ENCODE measurements at places on chromosomes 7 and 10.

GRCh38 chr10:97798958-97799610, 27.3 kb upstream of the SFRP5 start:
- DNase-seq = no peak

DNA sequence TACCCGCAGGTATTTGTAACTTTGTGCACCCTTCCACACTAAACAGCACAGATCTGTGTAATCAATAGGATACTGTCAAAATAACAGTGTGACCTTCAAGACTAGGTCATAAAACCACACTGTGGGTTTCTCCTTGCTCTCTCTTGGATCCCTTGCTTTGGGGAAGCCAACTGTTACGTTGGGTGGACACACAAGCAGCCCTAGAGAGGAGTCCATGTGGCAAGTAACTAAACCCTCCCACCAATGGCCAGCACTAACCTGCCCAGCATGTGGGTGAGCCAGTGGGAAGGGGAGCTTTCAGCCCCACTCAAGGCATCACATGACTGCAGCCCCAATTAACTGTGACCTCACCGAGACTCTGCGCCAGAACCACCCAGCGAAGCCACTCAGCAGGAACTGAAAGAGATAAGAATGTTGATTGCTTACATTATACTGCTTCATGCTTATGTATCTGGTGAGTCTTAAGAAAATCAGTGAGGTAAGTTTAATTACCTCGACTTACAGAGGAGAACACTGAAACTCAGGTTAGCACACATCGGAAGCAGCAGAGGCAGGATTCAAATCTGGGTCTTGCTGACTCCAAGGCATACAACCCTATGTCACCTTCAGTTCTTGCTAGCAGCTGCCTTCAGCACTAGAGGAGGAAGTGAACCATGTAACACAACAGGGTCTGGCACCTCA, 9.4 kb upstream of the ZC3HAV1 start:
- peak; percentile 42 for DNase-seq

DNA sequence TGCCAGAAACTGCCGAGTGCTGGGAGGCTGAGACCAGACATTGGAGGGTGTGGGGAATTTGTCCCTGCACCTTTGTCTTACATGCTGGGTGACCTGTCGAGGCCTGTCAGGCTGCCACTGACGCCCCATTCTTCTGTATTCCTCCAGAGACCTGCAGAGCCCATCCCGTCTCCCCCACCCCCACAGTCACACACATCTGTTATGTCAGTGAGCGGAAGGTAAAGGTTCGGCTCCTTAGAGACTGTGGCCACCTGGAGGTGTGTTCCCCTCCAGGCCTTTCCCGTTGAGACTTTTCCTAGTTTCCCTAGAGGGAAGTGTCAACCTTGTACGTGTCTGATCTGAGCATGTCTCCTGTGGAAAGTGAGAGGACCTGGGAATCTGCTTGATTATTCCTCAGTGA, 84.5 kb downstream of the ATXN7L1 start:
- DNase-seq = no peak

DNA sequence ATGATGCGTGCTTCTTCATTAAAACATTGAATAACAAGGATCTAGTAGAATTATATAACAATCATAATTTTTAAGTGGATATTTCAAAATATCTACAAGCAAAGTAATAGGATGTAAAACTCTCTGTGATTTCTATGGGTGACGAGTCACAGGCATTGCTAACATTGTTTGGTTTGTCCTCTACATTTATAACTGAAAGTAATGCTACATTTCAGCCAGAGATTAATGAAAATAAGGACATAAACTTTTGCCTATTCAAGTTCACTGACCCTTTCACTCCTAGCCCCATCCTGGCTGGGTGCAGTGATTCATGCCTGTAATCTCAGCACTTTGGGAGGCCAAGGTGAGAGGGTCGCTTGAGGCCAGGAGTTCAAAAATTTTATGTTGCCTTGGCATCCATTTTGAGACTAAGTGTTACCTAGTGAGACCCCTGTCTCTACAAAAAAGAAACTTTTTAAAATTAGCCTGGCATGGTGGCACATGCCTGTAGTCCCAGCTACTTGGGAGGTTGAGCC, 38.4 kb upstream of the HSPA12A start:
- no peak for DNase-seq

GRCh38 chr7:27647046-27647445, 15.6 kb downstream of the HIBADH start:
- peak; percentile 75 for DNase-seq

DNA sequence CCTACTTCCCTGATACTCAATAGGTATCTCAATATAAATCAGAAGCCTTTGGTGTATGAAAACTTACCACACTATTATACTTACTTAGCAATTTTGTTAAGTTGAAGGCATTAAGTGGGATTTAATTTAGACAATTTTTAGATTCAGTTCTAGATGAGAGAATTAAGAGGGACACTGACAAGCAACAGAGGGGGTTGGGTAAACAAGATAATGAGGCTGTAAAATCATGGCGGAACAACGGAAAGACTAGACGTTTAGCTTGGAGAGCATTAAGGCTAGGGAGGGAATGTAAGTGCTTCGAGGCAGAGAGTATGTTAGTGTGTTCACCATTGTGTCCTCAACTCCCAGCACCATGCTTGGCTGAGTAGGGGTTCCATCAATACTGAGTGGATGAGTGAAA, 71.3 kb downstream of the DENND11 start:
- DNase-seq = no peak

- no peak for DNase-seq
Observed at GRCh38 chr10:22308390-22308789, 7.8 kb upstream of the COMMD3 start.

- peak; percentile 70 for DNase-seq
Observed at GRCh38 chr10:30583778-30584415, 45.7 kb downstream of the LYZL2 start.

DNA sequence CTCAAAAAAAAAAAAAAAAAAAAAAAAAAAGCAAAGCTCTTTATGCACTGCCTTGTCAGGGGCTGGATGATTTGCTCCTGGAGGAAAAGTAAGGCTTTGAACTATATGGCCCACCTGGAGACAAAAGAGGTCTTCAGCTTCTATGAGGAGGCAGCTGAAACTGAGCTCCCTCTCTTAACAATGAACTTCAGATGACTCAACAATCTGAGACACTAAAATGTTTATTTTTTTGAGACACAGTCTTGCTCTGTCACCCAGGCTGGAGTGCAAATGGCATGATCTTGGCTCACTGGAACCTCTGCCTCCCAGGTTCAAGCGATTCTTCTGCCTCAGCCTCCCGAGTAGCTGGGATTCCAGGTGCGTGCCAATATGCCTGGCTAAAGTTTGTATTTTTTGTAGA, 36.7 kb downstream of the RAB19 start:
- no peak for DNase-seq

DNA sequence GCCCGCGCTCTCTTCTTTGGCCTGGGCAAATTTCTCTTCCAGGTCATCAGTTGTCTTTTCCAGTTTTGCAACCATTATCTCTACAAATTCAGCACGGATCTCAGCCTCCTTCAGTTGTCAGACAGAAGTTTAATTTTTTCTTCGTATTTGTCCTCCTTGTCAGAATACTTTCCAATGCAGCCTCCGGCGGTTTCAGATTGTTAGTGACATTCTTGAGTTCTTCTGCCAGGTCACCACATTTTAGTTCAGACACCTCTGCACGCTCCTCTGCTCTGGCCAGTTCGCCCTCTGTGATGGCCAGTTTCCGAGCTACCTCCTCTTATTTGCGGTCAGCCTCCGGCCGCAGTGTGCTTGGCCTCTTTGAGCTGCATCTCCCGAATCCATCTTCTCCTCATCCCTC, 32.8 kb upstream of the CPN1 start:
- DNase-seq = no peak

DNA sequence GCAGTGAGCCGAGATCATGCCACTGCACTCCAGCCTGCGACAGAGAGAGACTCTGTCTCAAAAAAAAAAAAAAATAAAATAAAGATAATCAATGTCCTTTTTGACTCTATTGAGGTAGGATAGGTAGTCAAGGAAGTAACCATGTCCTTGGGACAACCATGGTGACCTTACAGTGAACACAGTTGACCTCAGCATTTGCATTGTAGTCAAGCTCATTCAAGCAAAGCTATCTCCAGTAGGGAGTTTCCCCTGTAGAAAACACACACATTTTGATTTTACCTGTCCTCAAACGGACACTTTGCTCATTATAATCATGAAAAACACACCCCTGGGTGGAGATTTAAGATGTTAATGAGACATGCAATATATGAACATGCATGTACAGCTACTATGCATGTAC, 171.7 kb downstream of the KIF20B start:
- no peak for DNase-seq

- DNase-seq = no peak
Observed at GRCh38 chr10:84204122-84204521, 9.8 kb downstream of the CDHR1 start.

DNA sequence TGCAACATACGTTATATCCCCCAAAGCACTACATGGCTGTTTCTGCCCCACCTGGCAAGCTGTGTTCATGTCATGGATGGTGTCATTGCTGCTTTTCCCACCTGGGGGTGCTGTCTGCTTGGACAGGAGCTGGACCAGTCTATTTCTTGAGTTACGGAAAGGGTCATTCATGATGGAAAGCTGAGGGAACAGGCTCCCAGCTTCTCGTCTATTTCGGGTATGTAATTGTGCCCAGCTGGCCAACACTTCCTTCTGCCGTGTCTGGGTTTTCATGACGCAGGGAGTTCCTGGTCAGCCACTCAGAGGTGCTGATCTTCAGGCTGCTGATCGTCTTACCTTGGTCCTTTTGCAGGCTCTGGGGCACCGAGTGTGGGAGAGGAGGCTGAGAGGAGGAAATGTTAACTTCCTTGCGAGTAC, 8.6 kb downstream of the BTBD16 start:
- peak; percentile 37 for DNase-seq

- DNase-seq = no peak
Observed at GRCh38 chr10:62852961-62853702, 37.0 kb upstream of the EGR2 start.

DNA sequence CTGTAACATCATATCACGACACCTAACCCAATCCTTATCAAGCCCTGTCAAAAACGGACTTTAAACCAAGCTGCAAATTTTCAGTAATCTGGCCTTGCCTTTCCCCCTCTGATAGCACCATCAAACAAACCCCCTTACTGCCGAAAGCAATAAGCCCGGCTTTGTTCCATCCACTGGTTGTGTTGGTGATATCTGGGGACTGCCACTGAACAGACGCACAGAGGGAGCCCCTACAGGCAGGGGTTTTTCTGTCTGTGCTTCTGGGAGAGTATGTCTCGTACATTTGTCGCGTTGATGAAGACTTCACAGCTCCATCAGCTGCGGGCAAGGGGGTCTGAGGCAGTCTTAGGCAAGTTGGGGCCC, 550 bp upstream of the PLAU start:
- peak; percentile 40 for DNase-seq

DNA sequence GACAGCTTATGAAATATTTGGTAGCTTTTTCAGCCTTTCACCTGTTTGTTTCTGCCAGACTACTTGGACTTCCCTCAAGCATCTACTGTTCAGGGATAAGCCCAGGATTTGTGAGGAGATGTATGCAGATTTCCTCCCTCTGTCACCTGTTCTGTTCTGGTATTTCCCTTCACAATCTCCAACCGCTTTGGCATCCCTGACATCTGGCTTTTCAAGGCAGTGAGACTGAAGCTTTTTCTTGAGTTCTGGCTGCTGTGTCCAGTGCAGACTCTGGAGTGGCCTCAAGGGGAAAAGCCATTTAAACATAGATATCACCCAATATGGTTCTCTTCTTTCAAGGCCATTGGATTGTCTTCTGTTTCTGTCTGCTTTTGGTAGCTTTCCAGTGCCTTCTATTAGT, 369.7 kb downstream of the LRMDA start:
- no peak for DNase-seq

GRCh38 chr10:90969121-90969534, 48.2 kb upstream of the ANKRD1 start:
- no peak for DNase-seq

GRCh38 chr7:84700563-84701370, 486.1 kb downstream of the SEMA3D start:
- no peak for DNase-seq

DNA sequence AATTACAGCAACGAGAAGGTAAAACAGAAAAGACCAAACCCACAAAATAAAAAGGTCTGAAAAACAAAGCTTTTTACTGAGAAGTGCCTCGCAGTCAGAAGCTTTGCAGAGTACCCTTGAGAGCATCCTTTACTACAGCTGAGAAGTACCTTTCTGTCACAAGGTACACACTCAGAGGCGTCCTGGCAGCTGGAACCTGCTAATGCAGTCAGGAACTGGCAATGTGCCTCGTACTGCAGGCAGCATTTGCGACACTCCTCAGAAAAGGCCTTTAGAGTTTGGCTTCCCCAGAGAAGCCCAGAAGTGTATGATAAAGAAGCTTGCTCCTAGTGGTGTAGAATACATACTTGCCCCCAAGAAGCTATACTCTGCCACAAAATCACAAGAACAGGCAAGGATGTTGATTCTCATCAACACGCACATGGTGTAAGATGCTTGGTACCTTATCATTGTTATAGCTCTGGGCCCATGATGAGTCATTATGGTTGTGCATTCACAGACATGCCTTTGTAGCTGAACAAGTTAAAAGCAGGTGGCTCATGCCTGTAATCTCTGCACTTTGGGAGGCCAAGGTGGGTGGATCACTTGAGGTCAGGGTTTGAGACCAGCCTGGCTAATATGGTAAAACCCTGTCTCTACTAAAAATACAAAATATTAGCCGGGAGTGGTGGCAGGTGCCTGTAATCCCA, 2.0 kb upstream of the GTPBP4 start:
- peak; percentile 41 for DNase-seq

DNA sequence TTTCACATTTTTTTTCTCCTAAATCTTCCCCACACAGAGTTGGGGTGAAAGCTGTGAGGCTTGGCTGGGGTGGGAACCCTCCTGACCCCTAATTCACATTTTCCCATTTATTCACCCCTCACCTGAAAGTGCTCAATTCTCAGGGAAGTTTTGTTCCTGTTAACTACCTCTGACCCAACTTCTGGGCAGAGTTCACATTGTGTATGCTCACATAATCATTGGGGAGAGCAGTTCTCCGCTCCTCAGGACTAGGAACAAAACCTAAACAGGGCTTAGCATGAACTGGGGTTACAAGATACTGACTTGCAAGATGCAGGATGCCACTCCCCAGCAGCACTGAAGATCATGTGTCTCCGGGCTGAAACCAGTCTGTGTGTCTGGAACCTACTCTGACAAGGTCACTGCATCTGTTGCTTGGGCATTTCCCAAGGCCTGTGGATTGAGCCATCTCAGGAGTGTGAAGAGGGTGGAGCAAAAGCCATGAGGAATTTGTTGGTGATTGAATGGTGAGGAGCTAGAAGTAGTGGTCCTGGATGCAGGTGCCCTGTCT, 258.1 kb upstream of the IGFBP3 start:
- DNase-seq = no peak

- DNase-seq = no peak
Observed at GRCh38 chr7:83036721-83037380, 125.8 kb downstream of the PCLO start.

GRCh38 chr7:44142028-44142427, 896 bp upstream of the MYL7 start:
- DNase-seq = no peak

DNA sequence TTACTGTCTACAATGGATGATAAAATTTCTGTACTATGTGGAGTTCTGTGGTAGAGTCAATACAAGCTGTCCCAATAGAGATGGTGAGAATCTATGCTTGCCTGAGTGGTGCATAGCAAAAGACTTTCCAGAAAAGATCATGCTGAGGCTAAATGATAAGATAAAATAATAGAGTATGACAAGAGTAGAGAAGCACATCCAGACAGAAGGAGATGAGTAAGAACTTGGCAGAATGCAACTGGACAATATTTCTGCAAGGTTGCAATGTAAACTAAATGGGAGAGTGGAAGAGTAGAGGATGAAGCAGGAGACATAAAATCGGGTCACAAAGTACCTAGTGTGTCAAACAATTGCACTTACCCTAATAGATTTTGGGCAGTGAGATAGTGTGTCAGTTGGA, 347.6 kb downstream of the MDFIC start:
- DNase-seq = no peak

Data from fibroblast of villous mesenchyme (primary cell).